ENCODE measurements at places on chromosomes 5 and 9.

GRCh38 chr5:140115186-140115500 lies 1.2 kb downstream of the PURA start:
- DNase-seq, result no peak

DNA sequence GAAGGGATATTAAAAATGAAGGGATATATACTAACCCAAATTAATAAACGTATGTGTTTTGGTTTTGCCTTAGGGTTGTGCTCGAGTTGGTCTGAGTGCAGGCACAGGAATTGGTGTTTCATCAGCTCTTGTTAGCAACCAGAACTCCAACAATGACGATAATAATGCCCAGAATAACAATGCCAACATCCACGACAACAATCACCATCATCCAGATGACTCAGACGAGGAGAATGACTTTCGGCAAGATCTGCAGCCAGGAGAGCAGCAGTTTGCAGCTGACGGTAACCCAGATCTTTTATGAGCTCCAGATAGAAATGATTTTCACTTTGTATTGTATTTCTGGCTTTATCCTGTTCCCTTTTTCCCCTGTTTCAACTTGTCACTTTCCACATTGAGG lies 33.2 kb downstream of the FBXO38 start:
- no peak for DNase-seq

- no peak for DNase-seq
These were observed 58.3 kb downstream of the IZUMO3 start for GRCh38 chr9:24487250-24487861.

- no peak for DNase-seq
These were observed 31.8 kb downstream of the RUSC2 start for GRCh38 chr9:35521708-35522107.

DNA sequence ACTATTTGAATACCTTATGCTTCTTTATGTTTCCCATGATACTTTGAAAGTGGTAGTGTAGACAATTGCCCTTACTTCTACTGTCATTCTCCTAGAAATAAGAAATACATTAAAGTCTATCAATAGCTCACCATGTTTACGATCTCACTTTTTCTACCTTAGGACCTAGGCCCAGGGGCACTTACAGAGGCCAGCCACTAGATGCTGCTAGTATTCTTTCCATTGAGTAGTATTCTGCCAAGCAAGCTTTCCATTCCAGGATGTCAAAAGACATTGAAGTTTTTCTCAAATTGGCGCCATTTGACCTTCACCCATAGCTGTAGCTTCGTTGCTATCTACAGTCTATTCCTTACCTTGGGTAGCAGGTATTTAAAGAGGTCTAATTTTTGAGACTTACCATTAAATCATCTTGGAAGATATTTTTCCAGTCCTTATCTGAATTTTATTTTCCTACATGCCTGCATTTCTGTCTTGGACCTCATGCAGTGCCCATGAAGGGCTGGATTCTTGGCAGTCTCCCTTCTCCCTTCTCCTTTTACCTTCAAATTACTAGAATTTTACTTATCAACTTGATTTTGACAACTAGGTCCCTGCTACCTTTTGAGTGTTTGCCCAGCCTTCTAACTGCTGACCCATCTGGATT lies 246.0 kb upstream of the NUDT12 start:
- DNase-seq, result peak; percentile 22

Data from hindlimb muscle (tissue), 1 donor.